ENCODE measurements at places on chromosomes 1 and 21.

GRCh38 chr1:59183749-59184317 lies 113.1 kb upstream of the FGGY start:
- DNase-seq, result no peak

GRCh38 chr1:83508485-83509151 lies 490.3 kb downstream of the TTLL7 start:
- DNase-seq, result no peak

DNA sequence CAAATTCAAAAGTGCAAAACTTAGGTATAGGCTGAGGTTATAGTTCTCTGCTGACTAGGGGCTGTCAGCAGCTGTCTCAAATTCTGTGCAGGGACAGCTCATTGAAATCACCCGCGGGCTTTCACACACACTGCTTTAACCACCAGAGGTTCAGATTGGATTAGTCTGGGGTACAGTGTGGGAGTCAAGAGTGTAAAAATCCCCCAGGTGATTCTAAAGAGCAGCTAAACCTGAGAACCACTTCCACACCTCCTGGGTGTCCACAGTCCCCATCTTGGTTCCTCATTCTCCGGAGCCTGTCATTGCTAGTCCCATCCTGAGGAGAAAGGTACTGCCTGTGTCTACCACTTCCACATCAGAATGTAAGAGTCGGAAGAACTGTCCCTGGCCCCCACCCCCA lies 9.9 kb upstream of the TDRD10 start:
- DNase-seq, result no peak

DNA sequence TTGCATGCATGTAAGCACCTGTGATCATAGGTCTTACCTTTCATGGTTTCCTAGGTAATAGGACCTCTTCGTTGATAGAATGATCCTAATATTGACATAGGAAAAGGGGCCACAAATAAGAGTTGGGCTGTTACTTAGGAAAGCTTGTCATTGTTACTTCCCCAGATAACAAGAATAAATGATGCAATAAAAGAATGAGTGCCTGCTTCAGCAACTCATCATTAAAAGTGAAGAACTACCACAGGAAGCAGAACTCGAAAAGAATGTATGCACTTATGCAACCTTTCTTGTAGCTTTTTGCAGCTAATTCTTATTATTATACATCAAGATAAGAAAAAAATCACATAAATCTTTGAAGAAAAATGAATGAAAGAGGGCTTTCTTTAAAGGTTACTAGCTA lies 548.6 kb downstream of the LTN1 start:
- no peak for DNase-seq

GRCh38 chr1:76250271-76250670 lies 175.7 kb downstream of the ST6GALNAC3 start:
- DNase-seq, result no peak

DNA sequence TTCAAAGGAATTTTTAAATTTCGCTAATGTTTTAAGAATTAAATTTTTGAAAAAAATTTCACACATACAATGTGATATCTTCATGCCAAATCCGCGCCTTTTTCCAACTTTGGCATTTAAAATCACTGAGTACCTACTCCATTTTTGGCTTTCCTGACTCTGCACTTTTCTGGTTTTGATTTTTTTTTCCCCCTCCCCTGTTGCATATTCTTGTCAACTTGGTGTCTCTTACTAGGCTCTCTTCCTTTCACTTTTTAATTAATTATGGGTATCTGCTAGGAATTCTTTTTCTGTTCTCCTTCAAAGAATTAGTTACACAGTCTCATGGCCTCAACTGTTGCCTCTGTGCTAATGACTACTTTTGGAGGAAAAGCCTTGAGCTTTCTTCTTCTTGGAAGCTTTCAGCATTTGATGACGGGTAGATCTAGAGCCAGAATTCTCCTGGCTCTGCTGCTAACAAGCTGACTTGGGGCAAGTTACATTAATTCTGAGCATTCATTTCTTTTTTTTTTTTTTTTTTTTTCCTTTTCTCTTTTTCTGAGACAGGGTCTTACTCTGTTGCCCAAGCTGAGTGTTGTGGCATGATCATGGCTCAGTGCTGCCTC lies 1.8 kb downstream of the AGL start:
- no peak for DNase-seq

Measured in A673 (cell line).